ENCODE measurements at places on chromosomes 7 and 10. TPM values are rescaled to one million over a fixed set of nuclear protein-coding genes. Genes with fewer than 3 reads are reported as not detected.

DNA sequence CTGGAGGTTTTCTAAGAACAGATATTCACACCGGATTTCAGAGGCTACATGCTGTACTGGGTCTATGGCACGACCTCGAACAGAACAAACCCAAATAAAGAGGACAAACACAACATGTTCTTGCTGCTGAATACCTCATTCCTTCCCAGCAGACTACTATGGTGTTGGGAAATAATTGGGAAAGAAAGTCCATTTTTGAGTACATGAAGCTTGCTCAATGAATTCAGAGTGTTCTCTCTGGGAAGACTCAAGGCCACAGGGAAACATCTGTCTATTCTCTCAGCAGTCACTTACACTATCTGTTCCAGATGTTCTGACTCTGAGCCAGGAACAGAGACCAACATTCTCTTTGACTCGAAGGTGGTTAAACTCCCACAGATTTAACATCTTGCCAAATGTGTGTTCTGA is 30.9 kb downstream of the LAMB1 start:
- peak; percentile 63 for DNase-seq

The PDE6C gene
- not detected for polyA plus RNA-seq

The H2BK1 gene
- 0.36 TPM for polyA plus RNA-seq

The TAS2R3 gene
- polyA plus RNA-seq: 0.17 TPM

DNA sequence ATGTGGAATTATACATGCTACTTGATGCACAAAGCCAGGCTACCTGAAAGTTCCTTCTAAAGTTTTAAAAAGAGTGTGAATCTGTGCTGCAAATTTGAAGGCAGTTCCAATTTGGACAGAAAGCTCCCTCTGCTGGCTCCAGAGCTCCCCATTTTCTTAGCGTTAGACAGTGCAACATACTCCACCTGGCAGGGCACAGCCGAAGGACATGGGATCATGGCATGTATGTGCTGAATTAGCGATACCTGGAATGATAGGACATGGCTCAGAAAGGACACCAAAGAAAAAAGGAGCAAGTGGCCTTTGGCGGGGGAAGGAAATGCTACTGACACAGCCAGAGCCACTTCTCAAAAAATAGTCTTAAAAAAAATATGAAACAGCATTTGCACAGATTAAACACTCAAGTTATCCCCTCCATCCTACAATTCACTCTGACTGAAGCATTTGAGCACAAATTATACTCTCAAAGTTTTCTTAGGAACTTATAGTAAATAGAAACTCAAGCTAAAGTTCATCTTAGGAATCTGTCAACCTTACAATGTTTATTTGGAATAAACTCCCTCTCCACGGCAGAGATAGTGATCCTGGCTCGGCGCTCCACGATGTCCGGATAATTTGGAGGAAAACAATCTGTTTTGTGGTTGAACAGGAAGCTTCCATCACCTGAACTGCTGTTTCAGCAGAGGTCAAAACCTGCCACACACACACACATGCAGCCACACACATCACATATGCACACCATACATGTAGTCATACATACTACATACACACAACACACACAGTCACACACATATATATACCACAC is 80.0 kb downstream of the C7orf25 start:
- DNase-seq: peak; percentile 60

GRCh38 chr7:54907981-54908380 is 110.8 kb upstream of the EGFR start:
- no peak for DNase-seq

The ZNF862 gene
- 11.8 TPM for polyA plus RNA-seq

The CALN1 gene
- polyA plus RNA-seq: 0.13 TPM

DNA sequence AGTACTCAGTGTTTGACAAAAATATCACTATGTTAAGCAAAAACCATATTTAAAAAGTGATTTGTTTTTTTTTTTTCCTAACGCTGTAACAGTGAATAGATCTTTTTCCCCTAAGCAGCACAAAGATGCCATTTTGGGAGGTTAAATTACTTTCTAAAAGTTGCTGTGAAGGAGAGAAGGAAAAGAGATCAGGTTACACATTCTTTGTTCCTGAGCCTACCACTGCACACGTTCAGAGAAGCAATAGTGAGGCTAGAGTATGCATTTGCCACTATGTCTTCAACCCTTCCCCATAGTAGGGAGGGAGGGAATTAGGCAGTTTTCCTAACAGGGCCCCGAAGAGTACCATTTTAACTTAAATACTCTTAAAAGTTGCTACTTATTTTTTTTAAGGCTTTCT is 38.9 kb downstream of the BMPR1A start:
- no peak for DNase-seq
